Cardiac fibroblast (primary cell): ENCODE measurements at places on chromosomes 13 and 19.

DNA sequence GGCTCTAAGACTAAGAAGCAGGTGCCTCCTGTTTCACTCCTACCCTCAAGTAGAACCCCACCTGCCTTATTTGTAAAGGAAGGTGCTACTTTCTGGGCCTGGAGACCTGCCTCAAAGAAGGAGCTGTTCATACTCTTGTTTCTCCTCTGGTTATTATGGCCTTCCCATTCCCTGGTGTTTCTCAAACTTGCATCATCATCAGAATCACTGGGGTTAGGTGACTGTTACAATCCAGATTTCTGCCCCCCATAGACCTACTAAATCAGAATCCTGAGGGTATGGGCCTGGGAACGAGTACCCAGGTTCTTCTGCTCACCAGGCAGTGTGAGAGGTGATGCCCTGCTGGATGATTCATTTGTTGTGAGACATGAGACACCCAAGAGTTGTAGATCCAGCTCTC, 18.4 kb downstream of the SAMD4B start:
- DNase-seq = no peak

- DNase-seq = peak; percentile 25
Measured at GRCh38 chr13:33318744-33319143, 33.2 kb upstream of the STARD13 start.

- peak; percentile 93 for DNase-seq
Measured at GRCh38 chr13:37127691-37128241, 22.3 kb upstream of the CSNK1A1L start.

DNA sequence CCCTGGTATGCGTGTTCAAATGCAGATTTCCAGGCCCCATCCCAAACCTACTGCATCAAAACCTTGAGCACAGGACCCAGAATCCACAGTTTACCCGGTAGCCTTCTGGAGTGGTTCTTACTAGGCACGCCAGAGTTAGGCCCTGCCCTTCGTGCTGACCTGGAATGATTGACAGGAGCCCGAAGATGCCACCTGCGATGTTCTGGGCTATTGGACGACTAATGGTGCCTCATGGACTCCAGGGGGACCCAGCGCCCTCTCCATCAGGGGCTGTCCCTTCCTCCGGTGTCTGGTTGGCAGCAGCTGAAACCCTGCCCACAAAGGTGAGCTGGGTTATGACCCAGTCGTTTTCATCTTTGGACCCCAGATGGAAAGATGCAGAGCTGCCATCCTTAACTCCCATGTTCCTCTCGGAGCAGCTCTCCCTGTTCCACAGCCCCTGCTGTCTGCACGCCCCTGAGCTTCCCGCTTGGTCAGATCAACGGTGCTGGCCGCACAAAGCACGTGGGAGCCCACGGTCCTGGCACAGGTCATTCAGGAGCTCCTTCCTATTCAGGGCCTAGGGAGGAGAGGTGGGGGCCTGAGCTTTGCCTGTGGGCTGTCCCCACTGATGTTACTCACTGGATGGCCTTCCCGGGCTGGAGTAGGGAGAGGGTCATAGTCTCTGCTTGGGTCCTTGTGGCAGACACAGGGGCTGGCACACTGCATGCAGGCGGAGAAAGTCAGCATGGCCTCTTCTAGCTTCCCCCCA, 65.8 kb downstream of the GPR12 start:
- DNase-seq = no peak

- DNase-seq = no peak
Measured at GRCh38 chr19:15732388-15732787, 4.6 kb downstream of the OR10H2 start.

- no peak for DNase-seq
Measured at GRCh38 chr13:51339354-51339753, at the start of gene SERPINE3. Gene SERPINE3 (plus strand): TSS chr13:51339691. CDS start chr13:51341092, 1,401 bp downstream.

DNA sequence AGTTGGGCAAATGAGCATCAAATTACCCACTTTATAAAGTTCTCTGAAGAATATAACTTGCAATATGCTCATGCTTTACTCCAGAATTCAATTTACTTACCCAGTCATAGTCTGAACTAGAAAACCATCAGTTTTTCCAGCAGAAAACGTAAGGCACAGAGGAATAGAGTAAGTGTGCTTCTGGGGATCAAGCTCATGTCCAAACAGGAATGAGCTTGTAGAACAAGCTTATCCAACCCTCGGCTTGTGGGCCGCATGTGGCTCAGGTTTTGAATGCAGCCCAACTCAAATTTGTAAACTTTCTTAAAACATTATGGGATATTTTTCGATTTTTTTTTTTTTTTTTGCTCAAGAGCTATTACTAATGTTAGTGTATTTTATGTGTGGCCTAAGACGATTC, 308.5 kb upstream of the KLF12 start:
- DNase-seq = no peak

DNA sequence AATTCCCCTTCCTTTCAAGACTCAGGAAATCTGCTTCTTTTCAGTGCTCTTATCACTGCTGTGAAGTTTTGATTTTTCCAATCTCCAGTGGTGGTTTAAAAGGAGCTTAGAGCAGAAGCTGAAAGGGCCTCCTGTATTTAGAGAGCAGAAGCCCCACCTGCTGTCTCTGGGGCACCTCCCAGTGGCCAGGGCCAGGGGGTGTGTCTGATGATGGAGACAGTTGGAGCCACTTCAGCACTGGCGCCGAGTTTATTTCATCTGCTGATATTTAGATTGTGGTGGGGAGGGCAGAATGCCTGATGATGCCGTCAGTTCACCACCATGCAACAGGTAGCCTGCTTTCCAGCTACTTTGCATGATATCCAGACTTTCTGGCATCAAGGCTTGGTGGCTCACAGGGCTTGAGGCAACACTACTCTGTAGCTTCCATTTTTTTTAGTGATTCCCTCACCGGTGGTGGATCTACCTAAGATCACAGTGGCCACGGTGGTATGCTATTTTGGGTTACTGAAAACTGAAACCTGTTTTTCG, 371.9 kb downstream of the KCNRG start:
- DNase-seq = peak; percentile 40

GRCh38 chr19:34274284-34274826, 20.0 kb downstream of the GARRE1 start:
- no peak for DNase-seq

GRCh38 chr19:30690935-30691818, 319.0 kb downstream of the ZNF536 start:
- no peak for DNase-seq

DNA sequence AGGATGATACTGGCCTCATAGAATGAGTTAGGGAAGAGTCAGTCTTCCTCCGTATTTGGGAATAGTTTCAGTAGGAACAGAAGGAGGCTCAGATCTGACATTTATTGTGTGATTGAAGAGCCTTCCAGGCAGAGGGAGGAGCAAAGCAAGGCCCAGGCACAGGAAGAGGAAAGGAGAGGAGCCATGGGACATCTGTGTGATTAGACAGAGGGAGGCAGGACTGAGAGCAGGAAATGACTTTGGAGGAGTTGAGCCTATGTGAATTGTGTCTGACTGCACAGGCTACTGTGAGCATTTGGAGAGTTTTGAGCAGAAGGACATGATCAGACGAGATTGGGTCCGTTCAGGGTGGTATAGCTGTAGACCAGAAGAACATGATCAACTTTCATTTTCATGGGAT, 8.5 kb downstream of the SIGLEC7 start:
- no peak for DNase-seq

GRCh38 chr19:3203805-3204645, 18.3 kb downstream of the NCLN start:
- no peak for DNase-seq

GRCh38 chr19:37635076-37636056, 19.9 kb downstream of the ZFP30 start:
- DNase-seq = no peak

GRCh38 chr13:33611121-33611805, 206.7 kb upstream of the RFC3 start:
- DNase-seq = peak; percentile 95

DNA sequence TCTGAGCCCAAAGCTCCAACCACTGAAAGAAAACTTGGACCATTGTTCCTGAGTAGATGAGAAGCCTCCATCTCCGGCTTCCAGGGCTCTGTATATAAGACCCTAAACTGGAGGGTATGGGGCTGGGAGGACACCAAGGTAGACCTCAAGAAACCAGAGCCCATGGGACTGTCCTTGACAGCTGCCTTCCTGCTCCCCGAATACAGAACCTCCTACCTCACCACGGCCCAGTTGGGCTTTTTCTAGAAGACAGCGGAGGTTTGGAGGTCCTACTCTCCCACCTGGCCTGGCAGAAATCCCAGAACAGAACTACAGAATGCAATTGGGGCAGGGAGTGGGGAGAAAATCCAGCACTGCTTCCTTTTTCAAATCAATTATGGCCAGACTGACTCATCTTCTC, 177.3 kb upstream of the ZNF507 start:
- no peak for DNase-seq

DNA sequence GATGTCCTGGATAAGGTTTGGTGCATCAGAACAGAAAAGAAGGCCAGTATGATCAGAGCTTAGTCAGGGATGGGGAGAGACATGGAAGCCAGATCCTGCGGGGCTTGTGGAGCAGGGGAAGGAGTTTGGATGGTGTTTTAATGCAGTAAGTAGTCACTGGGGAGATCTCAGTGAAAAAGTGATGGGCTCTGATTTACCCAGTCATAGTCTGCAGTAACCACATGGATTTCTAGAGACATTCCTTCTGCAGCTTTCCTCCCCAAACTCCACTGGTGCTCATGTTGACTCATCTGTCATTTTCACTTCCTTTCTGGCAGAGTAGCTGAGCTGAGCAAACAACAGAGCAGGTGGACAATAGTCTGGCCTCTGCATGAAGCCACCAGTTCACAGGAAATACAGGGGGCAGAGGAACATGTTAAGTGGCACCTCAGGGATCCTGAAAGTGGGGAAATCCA, 144.1 kb downstream of the DPF1 start:
- peak; percentile 71 for DNase-seq

DNA sequence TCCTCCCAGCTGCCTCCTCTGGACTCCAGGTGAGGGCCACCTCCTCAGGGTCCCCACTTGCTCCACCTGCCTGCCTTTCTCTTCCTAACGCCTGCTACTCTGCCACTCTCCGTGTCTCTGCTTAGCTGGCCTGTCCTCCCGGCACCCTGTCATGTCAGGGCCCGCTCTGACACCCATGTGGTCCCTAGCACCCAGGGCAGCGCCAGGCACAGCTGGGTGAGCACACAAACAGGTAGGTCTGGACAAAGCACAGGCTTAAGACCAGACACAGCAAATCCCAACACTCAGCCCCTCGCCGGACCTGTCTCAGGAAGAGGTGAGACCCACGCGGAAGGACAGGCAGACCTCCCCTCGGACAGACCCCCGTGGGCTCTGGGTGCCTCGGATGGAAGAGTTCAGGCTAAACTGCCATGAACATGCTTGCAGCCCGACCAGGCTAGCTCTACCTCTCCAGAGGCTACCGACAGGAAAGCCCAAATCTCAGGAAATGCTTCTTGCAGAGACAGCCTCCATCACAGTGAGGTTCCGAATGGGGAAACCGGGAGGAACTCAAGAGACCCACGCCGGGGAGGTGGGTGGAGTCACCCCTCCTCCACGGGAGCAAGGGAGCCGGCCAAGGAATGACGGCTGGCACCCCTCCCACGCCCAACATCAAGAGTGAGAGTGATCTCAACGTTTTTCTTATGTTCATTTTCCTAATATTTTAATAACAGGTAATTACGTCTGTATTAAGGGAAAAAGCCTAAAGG, 12.5 kb downstream of the ZNF787 start:
- DNase-seq = peak; percentile 89

GRCh38 chr19:27733551-27734266, 1479.2 kb downstream of the UQCRFS1 start:
- no peak for DNase-seq

GRCh38 chr19:50723069-50723468, at the start of gene CLEC11A:
Gene CLEC11A (plus strand): TSS chr19:50723364. CDS start chr19:50723526, 162 bp downstream.
- peak; percentile 84 for DNase-seq

DNA sequence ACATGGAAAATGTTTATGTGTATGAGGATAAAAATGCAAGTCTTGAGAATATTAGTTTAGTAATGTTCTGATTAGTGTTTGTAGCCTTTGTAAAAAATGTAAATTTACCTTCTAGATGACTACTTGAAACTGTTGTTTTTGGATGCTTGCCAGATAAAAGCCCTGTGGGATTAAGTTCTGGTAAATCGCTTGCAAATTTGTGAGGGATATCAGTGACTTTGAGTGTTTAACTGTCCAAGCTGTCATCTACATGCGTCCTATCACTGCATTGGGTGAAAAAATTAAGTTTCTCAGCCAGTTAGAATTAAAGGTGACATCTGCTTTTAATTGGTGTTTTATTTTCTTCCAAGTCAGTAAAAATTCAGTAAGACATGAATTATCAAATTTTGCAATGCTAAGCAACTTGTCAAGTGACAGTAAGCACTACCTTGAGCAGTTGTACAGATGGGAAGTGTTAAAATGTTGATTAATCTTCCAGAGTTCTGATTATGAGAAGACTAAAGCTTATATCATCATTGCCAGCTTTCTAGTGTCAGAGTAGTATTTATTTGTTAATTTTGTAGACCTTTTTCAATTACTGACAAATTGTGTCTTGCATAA, 88.0 kb downstream of the PCCA start:
- DNase-seq = peak; percentile 79

GRCh38 chr13:30020726-30021312, 170.4 kb upstream of the UBL3 start:
- DNase-seq = peak; percentile 34

DNA sequence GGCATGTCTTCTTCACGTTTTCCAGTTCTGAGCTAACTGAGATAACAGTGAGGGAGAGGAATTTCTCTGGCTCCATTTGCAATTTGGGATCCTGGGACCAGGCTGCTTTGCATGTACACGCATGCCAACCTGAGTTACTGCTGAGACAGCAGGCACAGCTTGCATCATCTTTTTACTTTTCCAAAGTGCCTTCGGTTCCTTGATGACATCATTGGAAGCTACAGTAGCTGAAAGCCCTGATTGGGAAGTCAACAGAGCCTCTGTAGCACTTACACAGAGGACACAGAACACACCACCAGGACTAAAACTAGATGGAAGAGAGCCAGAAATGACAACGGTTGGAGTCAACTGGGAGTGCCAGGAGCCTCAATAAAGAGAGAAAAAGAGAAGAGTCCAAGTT, 399.1 kb upstream of the GPC6 start:
- no peak for DNase-seq

GRCh38 chr13:91946498-91947070, 548.2 kb downstream of the GPC5 start:
- peak; percentile 21 for DNase-seq

- DNase-seq = peak; percentile 66
Measured at GRCh38 chr13:66915596-66916185, 314.4 kb downstream of the PCDH9 start.

DNA sequence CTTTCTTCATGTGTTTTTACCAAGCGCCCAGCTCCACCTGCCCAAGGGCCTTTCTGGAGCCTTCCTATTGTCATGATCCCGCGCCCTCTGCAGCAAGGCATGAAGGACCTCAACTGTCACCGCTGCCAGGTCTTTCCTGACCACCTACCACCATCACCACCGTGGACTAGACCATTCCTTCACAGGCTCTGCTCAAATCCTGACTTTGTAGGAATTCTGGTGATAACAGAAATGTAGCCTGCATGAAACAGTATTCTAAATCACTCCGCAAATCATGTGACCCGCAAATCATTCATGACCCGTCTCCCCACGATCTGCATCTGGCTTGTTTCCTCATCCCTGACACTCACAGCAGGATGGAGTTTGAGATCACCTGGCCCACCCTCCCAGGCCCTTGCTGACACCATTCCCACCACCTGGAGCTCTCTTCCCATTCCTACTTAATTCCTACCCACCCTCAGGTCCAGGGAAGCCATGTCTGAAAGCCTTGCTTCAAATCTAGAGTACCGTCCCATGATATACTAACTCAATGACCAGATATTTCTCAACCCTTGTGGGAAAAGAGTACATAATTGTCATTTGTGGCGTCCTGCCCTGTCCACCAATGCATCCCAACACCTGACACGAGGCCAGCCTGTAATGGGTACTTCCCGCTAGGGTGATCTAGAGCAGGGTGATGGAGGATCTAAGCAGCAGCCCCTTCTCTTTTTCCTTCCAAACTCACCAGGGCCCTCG, 1.3 kb downstream of the UBE2S start:
- DNase-seq = no peak
